IPS DF 6.9 (cell line): ENCODE measurements at places on chromosomes 1 and 21.

- H3K4me1 ChIP-seq = no peaks in the 10 kb centered on the region; the same call in 1 of the 2 replicates
- H3K4me3 ChIP-seq = no peak overlapping the region
- no peaks in the 10 kb centered on the region for H3K27me3 ChIP-seq
- DNase-seq = no peak
- H3K36me3 ChIP-seq = no peaks in the 10 kb centered on the region
- H3K27ac ChIP-seq = no peak overlapping the region
Observed at GRCh38 chr1:8342325-8342724, 24.4 kb downstream of the SLC45A1 start.

DNA sequence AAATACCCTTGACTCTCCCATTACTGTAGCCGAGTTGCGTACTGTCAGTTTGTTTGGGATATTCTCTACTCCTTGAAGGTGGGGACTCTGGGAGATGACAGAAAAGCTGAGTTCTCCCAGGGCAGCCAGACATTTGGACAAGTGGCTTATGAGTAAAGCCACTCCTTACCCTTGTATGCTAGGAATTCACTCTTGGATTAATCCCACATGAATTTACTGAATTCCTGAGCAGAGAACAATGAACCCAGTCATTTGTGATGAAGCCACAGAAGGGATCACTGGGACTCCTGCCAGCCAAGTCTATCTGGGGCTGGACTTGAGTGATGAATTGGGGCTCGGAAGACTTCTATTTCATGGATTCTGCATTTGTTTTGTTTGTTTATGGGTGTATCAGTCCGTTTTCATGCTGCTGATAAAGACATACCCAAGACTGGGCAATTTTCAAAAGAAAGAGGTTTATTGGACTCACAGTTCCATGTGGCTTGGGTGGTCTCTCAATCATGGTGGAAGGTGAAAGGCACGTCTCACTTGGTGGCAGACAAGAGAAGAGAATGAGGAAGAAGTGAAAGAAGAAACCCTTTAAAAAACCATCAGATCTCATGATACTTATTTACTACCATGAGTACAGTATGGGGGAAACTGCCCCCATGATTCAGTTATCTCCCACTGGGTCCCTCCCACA is 25.1 kb downstream of the C1orf116 start:
- no peak overlapping the region for H3K4me3 ChIP-seq
- DNase-seq = no peak
- no peak overlapping the region for H3K27ac ChIP-seq
- no peaks in the 10 kb centered on the region; the same call in 1 of the 2 replicates for H3K4me1 ChIP-seq

GRCh38 chr21:25910809-25911208 is 176.0 kb downstream of the GABPA start:
- H3K27me3 ChIP-seq = no peaks in the 10 kb centered on the region
- H3K27ac ChIP-seq = no peak overlapping the region
- no peak overlapping the region for H3K4me3 ChIP-seq
- no peaks in the 10 kb centered on the region for H3K36me3 ChIP-seq
- no peak for DNase-seq

DNA sequence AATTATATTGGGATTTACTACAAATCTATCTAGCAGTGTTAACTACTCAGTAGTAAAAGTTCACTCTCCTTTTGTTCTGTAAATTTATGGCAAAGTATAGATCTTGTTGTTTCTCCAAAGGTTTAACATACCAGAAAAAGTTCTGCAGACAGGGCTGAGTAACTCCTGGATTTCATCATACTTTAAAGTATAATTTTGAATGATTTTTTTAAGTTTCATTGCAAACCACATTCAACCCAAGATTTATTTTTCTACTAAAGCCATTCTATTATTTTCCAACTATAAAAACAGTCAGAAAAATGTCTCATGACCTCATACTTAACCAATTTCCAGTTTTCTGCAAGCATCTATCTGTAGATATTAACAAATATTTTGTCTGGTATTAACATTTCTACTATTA is 585.8 kb upstream of the ZRANB2 start:
- H3K27ac ChIP-seq = no peak overlapping the region
- no peak overlapping the region for H3K4me3 ChIP-seq
- no peaks in the 10 kb centered on the region for H3K27me3 ChIP-seq
- H3K36me3 ChIP-seq = no peaks in the 10 kb centered on the region
- no peaks in the 10 kb centered on the region for H3K4me1 ChIP-seq

DNA sequence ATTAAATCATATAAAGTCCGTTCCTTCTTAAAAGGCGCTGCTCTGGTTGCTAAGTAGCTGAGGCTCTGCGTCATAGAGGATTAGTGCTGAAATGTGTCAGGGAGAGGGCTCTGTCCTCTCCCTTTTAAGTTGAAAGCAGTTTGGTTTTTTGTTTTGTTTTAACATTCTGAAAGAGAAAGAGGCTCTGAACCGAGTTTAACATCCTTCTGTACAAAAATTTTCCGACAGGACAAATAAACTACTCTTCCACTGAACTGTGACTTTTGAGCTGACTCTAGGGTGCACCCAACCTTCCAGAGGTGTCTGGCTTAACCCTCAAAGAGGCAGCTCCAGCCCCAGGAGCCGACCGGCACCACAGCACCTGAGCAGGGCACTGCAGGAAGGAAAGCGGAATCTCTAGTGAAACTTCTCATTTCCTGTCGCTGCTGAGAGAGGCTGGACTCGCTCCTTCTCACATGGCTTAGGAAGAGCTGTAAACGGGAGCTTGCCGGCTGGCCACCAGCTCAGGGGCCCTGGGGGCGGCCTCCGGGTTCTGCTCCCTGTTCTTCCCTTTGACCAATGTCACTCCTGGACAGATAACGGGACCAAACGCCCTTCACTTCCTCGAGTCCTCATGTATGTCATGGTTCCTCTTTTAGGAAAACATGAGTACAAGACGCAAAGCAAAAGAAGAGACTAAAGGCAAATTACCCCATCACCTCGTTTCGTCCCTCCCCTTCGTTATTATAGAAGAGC is 1.2 kb downstream of the VAV3 start:
- H3K27me3 ChIP-seq = peaks cover 2% of the 10 kb centered on the region; the same call in 1 of the 2 replicates
- H3K36me3 ChIP-seq = no peaks in the 10 kb centered on the region
- no peaks in the 10 kb centered on the region for H3K4me1 ChIP-seq
- H3K27ac ChIP-seq = no peak overlapping the region
- H3K4me3 ChIP-seq = peak overlapping the region; percentile 72; the same call in 1 of the 2 replicates

DNA sequence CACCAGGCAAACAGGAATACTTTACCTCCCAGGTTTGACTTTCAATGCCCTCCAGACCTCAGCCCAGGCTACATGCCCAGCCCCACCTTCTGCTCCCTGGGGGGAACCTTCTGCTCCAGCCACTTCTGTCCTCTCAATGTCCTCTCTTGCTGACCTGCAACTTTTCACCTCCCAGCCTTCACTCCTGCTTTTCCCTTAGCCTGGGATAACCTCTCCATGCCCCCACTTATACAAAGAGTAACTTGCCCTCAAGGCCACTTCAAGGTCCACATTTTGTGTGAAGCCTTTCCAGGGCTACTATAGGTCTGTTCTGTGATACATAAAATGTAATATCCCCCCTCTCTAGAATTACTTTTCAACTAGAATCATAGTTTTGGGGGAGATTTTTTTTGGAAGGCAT is 21.7 kb downstream of the SERTAD4 start:
- H3K4me1 ChIP-seq = peaks cover 7% of the 10 kb centered on the region
- H3K36me3 ChIP-seq = no peaks in the 10 kb centered on the region
- H3K27me3 ChIP-seq = no peaks in the 10 kb centered on the region
- DNase-seq = no peak
- H3K27ac ChIP-seq = no peak overlapping the region
- H3K4me3 ChIP-seq = no peak overlapping the region

- no peaks in the 10 kb centered on the region for H3K27me3 ChIP-seq
- no peak overlapping the region for H3K4me3 ChIP-seq
- DNase-seq = no peak
Observed at GRCh38 chr1:7454895-7455784, 316.0 kb upstream of the VAMP3 start.

GRCh38 chr1:53112271-53112774 is 30.1 kb downstream of the SLC1A7 start:
- H3K27me3 ChIP-seq = no peaks in the 10 kb centered on the region
- peaks cover 5% of the 10 kb centered on the region; the same call in 1 of the 2 replicates for H3K4me1 ChIP-seq
- no peaks in the 10 kb centered on the region for H3K36me3 ChIP-seq
- H3K4me3 ChIP-seq = no peak overlapping the region

DNA sequence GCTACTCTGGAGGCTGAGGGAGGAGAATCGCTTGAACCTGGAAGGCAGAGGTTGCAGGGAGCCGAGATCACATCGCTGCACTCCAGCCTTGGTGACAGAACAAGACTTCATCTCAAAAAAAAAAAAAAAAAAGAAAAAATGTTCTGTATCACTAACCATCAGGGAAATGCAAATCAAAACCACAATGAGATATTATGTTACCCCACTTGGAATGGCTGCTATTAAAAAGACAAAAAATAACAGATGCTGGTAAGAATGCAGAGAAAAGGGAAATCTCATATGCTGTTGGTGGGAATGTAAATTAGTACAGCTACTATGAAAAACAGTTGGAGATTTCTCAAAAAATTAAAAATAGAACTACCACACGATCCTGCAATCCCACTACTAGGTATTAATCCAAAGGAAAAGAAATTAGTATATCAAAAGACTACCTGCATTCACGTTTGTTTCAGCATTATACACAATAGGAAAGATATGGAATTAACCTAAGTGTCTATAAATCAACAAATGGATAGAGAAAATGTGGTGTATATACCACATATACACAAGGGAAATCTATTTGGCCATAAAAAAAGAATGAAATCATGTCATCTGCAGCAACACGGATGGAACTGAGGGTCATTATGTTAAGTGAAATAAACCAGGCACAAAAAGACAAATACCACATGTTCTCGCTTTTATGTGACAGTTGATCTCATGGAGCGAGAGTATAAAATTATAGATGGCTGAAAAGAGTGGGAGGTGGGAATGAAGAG is 62.6 kb downstream of the ABL2 start:
- no peaks in the 10 kb centered on the region for H3K36me3 ChIP-seq
- no peaks in the 10 kb centered on the region for H3K27me3 ChIP-seq
- no peak for DNase-seq
- H3K4me1 ChIP-seq = no peaks in the 10 kb centered on the region
- no peak overlapping the region for H3K27ac ChIP-seq

- H3K36me3 ChIP-seq = no peaks in the 10 kb centered on the region
- H3K27me3 ChIP-seq = no peaks in the 10 kb centered on the region
- peaks cover 1% of the 10 kb centered on the region; the same call in 1 of the 2 replicates for H3K4me1 ChIP-seq
- DNase-seq = no peak
- no peak overlapping the region for H3K4me3 ChIP-seq
- no peak overlapping the region for H3K27ac ChIP-seq
Observed at GRCh38 chr1:14634486-14634885, 36.0 kb downstream of the KAZN start.

DNA sequence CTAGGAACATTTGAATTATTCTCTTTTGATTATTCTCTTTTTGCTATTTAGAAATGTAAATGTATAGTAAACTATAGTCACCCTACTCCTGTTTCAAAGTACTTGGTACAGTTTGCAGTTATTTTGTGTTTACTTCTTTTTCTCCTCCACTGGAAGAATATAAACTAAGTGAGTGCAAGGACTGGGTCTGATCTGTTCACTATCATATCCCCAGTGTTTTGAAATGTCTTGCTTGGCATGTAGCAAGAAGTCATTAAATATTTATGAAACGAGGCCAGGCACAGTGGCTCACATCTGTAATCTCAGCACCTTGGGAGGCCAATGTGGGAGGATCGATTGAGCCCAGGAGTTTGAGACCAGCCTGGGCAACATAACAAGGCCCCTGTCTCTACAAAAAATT is 35.8 kb upstream of the PODN start:
- no peaks in the 10 kb centered on the region for H3K27me3 ChIP-seq
- no peak overlapping the region for H3K4me3 ChIP-seq

- peaks cover 5% of the 10 kb centered on the region; the same call in 1 of the 2 replicates for H3K36me3 ChIP-seq
- H3K27ac ChIP-seq = no peak overlapping the region
- peaks cover 6% of the 10 kb centered on the region for H3K4me1 ChIP-seq
- H3K27me3 ChIP-seq = no peaks in the 10 kb centered on the region
- no peak for DNase-seq
Observed at GRCh38 chr1:153623101-153623500, 4.2 kb downstream of the S100A13 start.

- no peak for DNase-seq
- no peaks in the 10 kb centered on the region for H3K27me3 ChIP-seq
- H3K4me3 ChIP-seq = no peak overlapping the region
- H3K4me1 ChIP-seq = no peaks in the 10 kb centered on the region
- H3K27ac ChIP-seq = no peak overlapping the region
Observed at GRCh38 chr1:94358630-94359599, 59.3 kb upstream of the ABCD3 start.

DNA sequence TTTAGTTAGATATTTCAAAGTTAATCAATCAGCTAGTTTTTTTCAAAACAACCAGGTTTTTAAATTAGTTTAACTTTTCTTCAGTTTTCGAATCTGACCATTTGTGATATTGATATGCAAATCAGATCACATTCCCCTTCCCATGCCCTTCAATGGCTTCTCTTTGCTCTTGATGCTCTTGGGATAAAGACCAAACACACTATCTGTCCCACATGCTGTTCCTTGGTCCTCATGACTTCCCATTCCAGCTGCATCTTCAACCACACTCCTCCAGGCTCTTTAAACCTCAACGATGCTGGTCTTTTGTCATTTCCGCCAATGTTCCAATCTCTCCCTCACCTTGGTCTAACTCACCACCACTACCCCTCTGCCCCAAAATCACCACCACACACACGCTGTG is 285.8 kb downstream of the LMX1A start:
- no peaks in the 10 kb centered on the region for H3K36me3 ChIP-seq
- H3K27ac ChIP-seq = no peak overlapping the region
- peaks cover 4% of the 10 kb centered on the region for H3K4me1 ChIP-seq
